Forelimb muscle (tissue), 1 donor: ENCODE measurements at places on chromosomes 12 and 14.

GRCh38 chr14:66315548-66315947 lies 170.6 kb upstream of the CCDC196 start:
- DNase-seq: no peak

GRCh38 chr12:58465418-58465817 lies 454.9 kb downstream of the LRIG3 start:
- DNase-seq: no peak

- no peak for DNase-seq
Observed at GRCh38 chr12:130514149-130514551, 176.5 kb downstream of the PIWIL1 start.

GRCh38 chr14:34270361-34270760 lies 191.7 kb downstream of the SPTSSA start:
- DNase-seq: no peak

GRCh38 chr12:62714181-62714773 lies 220.7 kb downstream of the PPM1H start:
- no peak for DNase-seq

DNA sequence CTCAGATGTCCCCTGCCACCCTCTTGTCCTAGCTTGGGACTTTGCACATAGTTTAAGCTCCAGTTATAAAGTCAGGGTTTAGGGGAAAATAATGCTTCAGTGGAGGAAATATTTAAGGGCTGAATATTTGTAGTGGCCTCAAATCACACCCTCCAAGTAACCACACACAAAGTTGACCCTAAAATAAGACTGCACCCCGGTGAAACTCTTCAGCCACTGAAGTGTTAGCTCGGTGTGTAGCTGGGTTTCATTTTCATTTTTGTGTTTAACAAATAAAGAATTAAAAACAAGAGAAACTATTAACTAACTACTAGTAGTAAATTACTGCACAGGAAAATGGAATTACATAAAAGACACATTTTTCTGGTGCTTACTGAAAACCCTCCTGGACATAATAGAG lies 14.8 kb upstream of the BCL11B start:
- no peak for DNase-seq

- DNase-seq: no peak
Observed at GRCh38 chr12:121209624-121210572, at the start of gene P2RX4. P2RX4 (plus strand) TSS chr12:121210129; CDS start chr12:121210165, 36 bp downstream.

- DNase-seq: no peak
Observed at GRCh38 chr12:64550755-64551154, 59.5 kb upstream of the RASSF3 start.

- no peak for DNase-seq
Observed at GRCh38 chr12:42744539-42745182, 155.1 kb upstream of the PRICKLE1 start.

- DNase-seq: no peak
Observed at GRCh38 chr12:15830538-15830937, 41.4 kb upstream of the EPS8 start.

DNA sequence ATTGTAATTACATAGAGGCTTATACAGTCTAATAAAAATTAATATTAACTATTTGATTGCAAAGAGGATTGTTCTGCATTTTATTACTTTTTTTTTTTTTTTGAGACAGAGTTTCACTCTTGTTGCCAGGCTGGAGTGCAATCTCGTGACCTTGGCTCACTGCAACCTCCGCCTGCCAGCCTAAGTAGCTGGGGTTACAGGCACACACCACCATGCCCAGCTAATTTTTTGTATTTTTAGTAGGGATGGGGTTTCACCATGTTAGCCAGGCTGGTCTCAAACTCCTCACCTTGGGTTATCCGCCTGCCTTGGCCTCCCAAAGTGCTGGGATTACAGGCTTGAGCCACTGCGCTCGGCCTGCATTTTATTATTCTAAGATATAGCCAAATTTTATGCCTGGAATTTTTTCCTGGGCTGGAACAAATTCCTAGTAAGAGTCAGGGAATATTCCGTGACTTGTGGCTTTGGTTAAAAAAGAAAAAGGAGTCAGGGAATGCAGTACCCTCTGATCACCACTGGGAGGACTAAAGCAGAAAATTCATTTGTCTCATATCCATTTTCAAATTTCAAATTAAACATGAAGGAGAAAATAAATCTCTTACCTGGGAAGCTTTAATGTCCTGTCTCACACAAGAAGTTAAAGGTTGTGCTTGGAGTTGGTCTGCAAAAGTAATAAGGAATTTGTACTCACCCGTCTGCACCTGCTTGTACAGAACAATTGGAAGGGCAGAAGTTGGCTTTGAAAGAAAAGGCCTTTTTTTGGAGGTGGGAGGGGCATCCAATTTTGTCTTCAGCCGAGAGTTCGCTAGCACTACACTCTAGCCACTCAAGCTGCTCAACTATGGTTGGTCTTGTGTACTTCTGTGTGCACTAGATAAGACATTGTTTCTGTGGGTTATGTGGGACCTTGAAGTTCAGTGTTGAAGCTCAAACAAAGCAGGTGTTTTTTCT lies 8.7 kb downstream of the MARK3 start:
- no peak for DNase-seq

GRCh38 chr12:124130691-124131591 lies 157.9 kb downstream of the ZNF664 start:
- no peak for DNase-seq

DNA sequence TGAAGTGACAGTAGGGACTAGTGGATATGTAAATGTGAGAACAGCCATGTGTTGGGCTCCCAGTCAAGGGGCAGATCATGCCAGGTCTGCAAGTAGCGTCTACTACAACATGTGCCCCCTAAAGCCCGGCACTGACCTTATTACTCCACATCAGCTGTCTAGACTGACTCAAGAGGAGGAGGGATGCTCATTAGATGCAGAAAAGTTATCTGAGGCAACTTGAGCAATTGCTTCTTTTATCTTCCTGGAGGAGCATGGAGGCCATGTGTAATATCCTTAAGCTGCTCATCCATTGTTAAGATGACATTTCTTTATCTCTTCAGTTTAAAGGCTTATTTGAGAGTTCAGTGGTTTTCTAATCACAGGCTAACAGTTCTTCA lies 404.7 kb upstream of the FLRT2 start:
- DNase-seq: no peak

GRCh38 chr12:126506426-126507182 lies 1441.4 kb downstream of the AACS start:
- DNase-seq: no peak

GRCh38 chr12:54719691-54720090 lies 71.5 kb upstream of the DCD start:
- no peak for DNase-seq

DNA sequence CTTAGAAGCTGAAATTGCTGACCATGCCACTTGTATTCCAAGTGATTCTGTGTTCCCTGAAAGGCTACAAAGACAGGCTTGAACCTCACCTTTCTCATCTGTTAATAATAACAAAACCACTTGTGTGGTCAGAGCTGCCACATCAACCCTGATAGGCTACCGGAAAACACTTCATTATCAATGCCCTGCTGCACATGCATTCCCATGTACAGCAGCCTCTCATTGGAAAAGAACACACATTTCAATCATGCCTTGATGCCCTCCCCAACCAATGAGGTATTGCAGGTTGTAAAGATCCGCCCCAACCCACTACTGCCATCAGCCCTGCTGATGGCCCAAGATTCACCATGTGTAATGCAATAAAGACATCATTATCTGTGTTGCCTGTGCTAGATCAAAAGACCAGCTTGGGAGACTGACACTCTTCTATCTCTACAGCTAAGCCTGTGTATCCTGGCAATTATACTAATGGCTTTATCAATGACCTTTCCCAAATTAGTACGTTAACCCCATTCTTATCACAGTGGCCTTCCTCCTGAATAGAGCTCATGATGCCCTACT lies 2.8 kb downstream of the GPR19 start:
- DNase-seq: no peak

DNA sequence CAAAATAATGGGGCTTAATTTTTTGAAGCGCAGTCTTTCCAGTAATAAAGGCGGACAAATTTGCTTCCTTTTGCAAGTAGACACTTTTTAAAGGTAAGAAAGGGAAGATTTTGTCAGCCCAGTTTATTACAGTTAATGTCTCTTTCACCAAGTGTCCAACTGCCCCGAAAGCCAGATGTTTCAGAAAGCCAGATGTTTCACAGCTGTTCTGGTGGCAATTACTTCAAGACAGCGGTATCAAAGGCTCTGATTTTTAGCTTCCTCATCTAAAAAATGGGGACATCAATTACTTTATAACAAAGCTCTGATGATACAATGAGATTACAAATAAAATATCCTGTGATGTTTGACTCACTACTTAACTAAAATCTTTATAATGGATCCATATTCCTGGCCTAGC lies 1.0 kb downstream of the WBP11 start:
- DNase-seq: no peak

GRCh38 chr12:7439579-7440505 lies 4.1 kb downstream of the CD163L1 start:
- no peak for DNase-seq

DNA sequence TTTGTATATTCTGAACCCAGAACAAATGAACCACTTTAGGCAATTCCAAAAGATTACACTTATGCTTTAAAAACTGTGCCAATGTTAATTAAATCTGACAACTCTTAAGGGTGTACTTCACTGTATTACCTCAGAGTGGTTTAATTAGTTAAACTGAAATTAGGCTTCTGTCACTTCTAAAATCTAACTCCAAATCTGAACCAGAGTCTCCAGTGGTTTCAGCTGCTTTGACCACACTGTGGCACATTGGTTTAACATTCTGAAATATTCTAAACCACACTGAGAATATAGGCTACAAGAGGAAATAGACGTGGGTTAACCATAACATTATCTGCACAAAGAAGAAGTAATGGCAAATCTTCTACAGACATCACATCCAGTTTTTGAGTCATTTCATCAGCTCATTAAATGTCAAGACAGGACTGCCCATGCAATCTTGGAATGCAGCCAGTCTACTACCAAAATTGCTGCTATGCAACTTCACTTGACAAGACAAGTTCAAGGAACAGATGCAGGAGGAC lies 94.8 kb downstream of the LRP6 start:
- no peak for DNase-seq

GRCh38 chr14:75521415-75522199 lies 662 bp upstream of the BATF start:
- no peak for DNase-seq

DNA sequence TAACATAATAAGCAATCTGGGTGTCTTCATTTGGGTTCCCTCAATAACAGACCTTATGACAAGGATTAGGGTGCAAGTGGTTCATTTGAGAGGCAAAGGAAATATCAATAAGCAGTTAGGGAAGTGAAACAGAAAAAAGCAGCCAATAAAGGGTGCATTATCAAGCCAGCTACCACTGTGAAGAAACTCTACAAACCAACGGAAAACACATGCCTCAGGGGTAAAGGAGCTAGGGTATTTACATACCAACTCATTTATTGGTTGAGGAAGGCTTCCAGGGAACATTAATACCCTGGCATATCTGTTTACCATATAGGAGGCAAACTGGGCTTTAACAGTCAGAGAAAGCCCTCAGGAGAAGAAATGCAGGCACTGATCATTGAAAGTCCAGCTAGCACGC lies 22.7 kb upstream of the IFNG-AS1 start:
- DNase-seq: no peak

GRCh38 chr12:80235944-80236343 lies 136.6 kb downstream of the OTOGL start:
- no peak for DNase-seq

DNA sequence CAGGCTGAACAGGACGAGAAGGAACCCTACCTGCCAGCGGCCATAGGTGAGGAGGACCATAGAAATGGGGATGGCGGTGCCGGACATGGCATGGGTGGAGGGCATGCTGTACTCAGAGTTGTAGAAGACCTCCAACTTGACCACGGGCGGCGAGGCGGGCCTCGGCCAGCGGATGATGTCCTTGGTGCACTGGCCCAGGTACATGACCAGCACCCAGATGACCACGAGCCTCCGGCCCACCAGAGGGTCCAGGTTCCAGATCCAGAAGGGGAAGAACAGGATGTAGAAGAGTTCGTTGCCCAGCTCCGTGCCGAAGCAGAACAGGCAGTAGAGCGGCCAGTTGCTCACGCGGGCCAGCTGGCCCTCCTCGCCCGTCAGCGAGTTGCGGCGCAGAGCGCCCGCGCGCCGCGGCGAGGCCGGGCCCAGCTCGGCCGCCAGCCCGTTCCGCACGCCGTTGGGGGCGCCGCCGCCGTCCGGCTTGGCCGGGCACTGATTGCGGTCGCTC lies 582 bp downstream of the SGPP1 start:
- no peak for DNase-seq

DNA sequence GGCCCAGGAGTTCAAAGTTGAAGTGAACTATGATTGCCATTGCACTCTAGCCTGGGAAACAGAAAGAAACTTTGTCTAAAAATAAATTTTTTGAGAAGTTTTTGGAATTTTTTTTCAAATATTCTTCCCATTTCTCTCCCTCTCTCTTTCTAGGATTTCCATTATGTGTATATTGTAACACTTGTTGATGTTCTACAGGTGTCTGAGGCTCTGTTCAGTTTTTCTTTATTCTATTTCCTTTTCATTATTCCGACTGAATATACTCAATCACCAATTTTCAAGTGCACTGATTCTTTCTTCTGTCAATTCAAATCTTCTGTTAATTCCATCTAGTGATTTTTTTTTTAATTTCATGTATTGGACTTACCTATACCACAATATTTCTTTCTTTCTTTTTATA lies 48.3 kb upstream of the SLC6A15 start:
- DNase-seq: no peak

- no peak for DNase-seq
Observed at GRCh38 chr14:95069547-95069946, 87.8 kb downstream of the DICER1 start.

GRCh38 chr12:112537710-112538396 lies 119.1 kb downstream of the PTPN11 start:
- no peak for DNase-seq

- DNase-seq: no peak
Observed at GRCh38 chr12:57057067-57057751, 7.3 kb upstream of the MYO1A start.

GRCh38 chr12:71642264-71642663 lies 21.4 kb downstream of the ZFC3H1 start:
- DNase-seq: no peak

- no peak for DNase-seq
Observed at GRCh38 chr14:52716155-52716554, 9.2 kb downstream of the PSMC6 start.

DNA sequence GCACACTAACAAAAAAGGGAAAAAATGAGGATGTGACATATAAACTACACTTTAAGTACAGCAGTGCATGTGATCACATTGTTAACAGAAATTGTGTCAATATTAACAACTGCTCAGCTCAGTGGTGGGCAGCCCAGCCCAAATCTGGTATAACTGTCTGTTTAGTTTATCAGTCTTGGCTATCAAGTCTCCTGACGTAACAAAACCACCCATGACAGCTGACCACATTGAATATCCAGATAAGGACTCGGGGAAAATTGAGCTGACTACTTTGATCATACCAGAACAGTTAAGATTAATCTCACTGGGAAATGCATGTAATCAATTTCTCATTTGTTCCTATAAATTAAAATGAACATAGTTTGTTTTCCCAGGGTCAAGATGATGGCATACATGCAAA lies 396.6 kb downstream of the SNAPC1 start:
- no peak for DNase-seq
